Liver (tissue), 10 donors: ENCODE measurements at places on chromosomes 4 and X. TPM values are rescaled to one million over a fixed set of nuclear protein-coding genes. Genes with fewer than 3 reads are reported as not detected.

ESX1 gene
- not detected for total RNA-seq

SLC7A11 gene
- total RNA-seq, result 0.17 TPM

PCDH11X gene
- total RNA-seq, result not detected

UGDH gene
- total RNA-seq, result 241 TPM

ARL9 gene
- 0.61 TPM for total RNA-seq

ZDHHC9 gene
- total RNA-seq, result 10.2 TPM

DNA sequence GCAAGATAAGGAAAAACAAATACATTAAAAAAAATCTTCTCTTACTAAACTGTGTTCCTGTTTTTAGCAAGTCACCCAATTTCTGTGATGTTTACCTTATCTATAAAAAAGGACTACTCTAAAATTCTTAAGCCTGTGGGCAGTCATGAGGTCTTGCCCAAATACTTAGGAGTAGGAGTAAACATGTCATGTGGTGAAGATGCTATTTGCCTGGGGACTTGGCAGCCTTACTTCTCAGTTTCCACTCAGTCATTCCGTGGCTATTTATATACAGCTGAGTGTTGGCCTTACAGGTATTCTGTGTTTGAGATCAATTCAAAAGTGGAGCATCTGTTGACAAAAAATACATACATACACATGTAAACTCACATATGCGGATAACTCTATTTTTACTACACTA lies 89.9 kb upstream of the TLR2 start:
- no peaks in the 10 kb centered on the region for H3K27me3 ChIP-seq
- no peak for DNase-seq
- no peaks in the 10 kb centered on the region for H3K4me1 ChIP-seq
- peaks cover 57% of the 10 kb centered on the region for H3K36me3 ChIP-seq
- H3K27ac ChIP-seq, result no peak overlapping the region

GRCh38 chr4:75634951-75635350 lies 4.6 kb upstream of the CDKL2 start:
- H3K4me1 ChIP-seq, result peaks cover 2% of the 10 kb centered on the region
- H3K27me3 ChIP-seq, result no peaks in the 10 kb centered on the region
- no peak overlapping the region for H3K27ac ChIP-seq
- no peak for DNase-seq

DNA sequence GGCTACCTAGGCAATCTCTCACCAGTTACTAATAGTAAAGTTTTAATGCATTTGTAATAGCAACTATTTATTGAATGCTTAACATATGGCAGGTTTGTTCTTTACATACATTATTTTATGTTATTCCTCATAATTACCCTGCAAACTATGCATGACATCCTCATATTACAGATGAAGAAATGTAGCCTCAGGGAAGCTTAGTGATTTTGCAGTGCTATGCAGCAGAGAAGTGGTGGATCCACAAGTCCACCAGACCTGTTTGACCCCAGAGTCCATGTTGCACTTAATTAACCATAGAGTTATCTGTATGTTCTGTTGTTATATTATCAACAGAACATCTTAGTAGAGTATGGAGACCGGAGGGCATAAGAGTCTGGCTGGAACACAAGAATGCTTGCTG lies 78.7 kb downstream of the TRPC5 start:
- H3K4me3 ChIP-seq, result no peak overlapping the region
- no peak overlapping the region for H3K27ac ChIP-seq
- peaks cover 3% of the 10 kb centered on the region for H3K27me3 ChIP-seq
- no peak for DNase-seq
- no peaks in the 10 kb centered on the region for H3K4me1 ChIP-seq

- no peak overlapping the region for H3K4me3 ChIP-seq
- DNase-seq, result no peak
- no peaks in the 10 kb centered on the region for H3K4me1 ChIP-seq
- H3K27me3 ChIP-seq, result no peaks in the 10 kb centered on the region
These were observed 82.5 kb downstream of the AMELX start for GRCh38 chrX:11375614-11376119.

- no peak for DNase-seq
- no peak overlapping the region for H3K27ac ChIP-seq
- H3K36me3 ChIP-seq, result no peaks in the 10 kb centered on the region
- no peaks in the 10 kb centered on the region for H3K27me3 ChIP-seq
These were observed 229.2 kb downstream of the GBA3 start for GRCh38 chr4:22921936-22922335.

DNA sequence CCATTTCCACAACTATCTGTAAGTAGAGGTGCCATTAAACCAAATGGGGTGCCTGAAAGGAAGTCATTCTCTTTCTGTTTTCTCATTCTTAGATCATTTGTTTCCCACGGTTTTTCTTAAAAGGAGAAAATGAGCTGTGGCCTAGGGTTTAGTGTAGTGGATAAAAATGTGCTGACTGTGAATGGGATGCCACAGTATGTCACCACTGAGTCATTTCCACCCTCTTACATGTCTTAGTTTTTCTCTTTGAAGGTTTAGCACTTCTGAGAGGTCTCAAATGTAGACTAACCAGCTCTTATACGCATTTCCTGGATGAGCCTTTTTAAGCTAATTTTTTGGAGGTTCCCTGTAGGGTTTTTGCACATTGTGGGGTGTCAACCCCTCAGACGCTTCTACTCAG lies 244.5 kb upstream of the SPANXN1 start:
- H3K4me1 ChIP-seq, result no peaks in the 10 kb centered on the region
- H3K36me3 ChIP-seq, result no peaks in the 10 kb centered on the region
- H3K27ac ChIP-seq, result no peak overlapping the region
- DNase-seq, result no peak
- no peak overlapping the region for H3K4me3 ChIP-seq

DNA sequence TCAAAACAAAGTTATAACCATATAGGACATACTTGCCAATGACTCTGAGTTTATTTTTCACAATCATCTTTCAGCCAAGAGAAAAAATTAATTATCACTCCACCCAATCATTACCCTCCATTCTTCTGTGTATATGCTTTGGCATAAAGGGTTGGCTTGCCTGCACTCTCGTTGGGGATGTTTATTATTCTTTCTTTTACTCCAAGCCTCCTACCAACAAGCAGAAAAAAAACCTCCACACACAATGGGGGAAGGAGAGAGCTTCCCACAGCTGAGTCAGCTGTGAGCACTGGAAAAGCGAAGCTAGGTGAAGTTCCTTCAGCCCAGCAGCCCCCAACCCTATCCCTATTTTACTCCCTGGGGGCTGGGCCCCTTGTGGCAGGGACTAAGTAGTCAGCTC lies 1.5 kb downstream of the OPHN1 start:
- no peak for DNase-seq
- no peaks in the 10 kb centered on the region for H3K36me3 ChIP-seq

- DNase-seq, result no peak
- no peaks in the 10 kb centered on the region for H3K27me3 ChIP-seq
- no peaks in the 10 kb centered on the region for H3K36me3 ChIP-seq
- no peak overlapping the region for H3K27ac ChIP-seq
These were observed 55.0 kb downstream of the RPS6KA6 start for GRCh38 chrX:84133023-84133422.

GRCh38 chr4:125266901-125267604 lies 47.7 kb upstream of the FAT4 start:
- H3K4me3 ChIP-seq, result no peak overlapping the region
- no peak for DNase-seq
- H3K36me3 ChIP-seq, result no peaks in the 10 kb centered on the region
- H3K27ac ChIP-seq, result no peak overlapping the region
- no peaks in the 10 kb centered on the region for H3K4me1 ChIP-seq

DNA sequence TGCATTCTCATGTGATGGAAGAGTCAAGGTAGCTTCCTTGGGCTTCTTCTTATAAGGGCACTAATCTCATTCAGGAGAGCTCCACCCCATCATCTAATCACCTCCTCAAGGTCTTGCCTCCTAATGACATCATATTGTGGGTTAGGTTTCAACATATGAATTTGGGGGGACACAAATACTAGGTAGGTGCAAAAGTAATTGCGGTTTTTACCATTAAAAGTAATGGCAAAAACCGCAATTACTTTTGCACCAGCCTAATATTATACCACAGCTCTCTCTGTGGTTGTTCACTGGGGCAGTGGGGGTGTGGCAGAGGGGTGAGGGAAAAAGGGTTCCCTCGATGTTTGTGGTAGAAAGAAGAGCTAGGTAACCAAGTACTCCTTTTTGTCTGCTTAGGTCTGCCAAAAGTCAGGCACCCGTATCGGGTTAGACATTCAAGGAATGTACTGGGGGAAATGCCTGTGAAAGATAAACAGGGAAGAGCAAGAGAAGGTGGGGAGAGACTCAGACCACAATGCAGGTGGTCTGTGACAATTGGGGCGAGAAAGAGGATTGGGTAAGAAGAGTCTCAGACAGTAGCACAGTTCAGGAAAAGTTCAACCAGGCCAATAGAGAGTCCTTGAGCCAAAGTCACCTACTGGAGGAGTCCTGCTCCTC lies 78.9 kb upstream of the MTM1 start:
- no peak for DNase-seq
- H3K27me3 ChIP-seq, result no peaks in the 10 kb centered on the region
- H3K27ac ChIP-seq, result no peak overlapping the region
- no peaks in the 10 kb centered on the region for H3K36me3 ChIP-seq
- no peak overlapping the region for H3K4me3 ChIP-seq

GRCh38 chr4:61505773-61506685 lies 305.9 kb downstream of the ADGRL3 start:
- H3K4me3 ChIP-seq, result no peak overlapping the region
- H3K27me3 ChIP-seq, result no peaks in the 10 kb centered on the region
- no peaks in the 10 kb centered on the region for H3K4me1 ChIP-seq
- no peak overlapping the region for H3K27ac ChIP-seq
- DNase-seq, result no peak
- H3K36me3 ChIP-seq, result no peaks in the 10 kb centered on the region

GRCh38 chrX:26026179-26026578 lies 112.0 kb upstream of the MAGEB18 start:
- H3K36me3 ChIP-seq, result no peaks in the 10 kb centered on the region
- H3K4me1 ChIP-seq, result no peaks in the 10 kb centered on the region
- no peaks in the 10 kb centered on the region for H3K27me3 ChIP-seq
- H3K4me3 ChIP-seq, result no peak overlapping the region
- no peak overlapping the region for H3K27ac ChIP-seq

DNA sequence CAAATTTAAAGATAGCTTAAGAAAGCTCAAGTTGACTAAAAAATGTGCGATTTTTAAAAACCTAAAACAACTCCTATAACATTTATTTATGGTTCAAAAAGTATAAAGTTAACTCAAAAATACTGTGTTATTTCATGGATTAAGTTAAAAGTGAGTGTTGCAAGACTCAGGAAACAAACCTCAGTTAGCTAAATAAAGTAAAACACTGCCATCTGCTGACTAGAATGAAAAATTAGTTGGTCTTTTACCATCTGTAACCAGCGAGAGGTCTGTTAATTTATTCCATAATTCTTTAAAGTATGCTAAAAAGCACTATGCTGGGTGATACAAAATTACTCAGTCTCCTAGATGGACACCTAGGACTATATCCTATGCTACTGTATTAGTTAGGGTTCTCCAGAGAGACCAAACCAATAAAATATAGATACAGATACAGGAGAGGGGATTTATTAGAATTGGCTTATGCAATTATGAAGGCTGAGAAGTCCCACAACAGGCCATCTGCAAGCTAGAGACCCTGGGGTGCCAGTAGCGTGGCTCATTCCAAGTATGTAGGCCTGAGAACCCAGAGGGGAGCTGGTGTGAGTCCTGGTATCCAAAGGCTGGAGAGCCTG lies 4.9 kb upstream of the WDFY3 start:
- no peak for DNase-seq
- no peaks in the 10 kb centered on the region for H3K27me3 ChIP-seq
- no peak overlapping the region for H3K4me3 ChIP-seq
- H3K36me3 ChIP-seq, result no peaks in the 10 kb centered on the region

DNA sequence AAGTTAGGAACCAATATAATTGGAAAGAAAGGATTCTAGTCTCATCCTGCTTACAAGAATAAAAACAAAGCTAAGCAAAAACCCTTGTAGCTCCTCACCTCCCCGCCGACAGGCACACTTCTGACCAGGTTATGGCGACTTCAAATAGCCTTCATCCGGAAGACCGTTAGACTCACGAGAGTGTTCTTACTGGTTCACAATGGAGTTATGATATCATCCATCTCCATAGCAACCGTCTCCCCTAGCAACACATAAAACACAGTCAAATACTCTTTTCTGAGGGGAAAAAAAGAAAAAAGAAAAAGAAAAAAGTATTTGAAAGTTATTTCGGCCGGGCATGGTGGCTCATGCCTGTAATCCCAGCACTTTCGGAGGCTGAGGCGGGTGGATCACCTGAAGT lies at the start of gene IL13RA2:
Gene IL13RA2 (minus strand): TSS at position 162 of the 400 bp plus-strand sequence. CDS start 347 bp downstream, outside the sequence.
- no peaks in the 10 kb centered on the region for H3K36me3 ChIP-seq
- no peak within 1 kb of the TSS for H3K27ac ChIP-seq
- DNase-seq, result no peak
- H3K4me1 ChIP-seq, result no peaks in the 10 kb centered on the region
- no peaks in the 10 kb centered on the region for H3K27me3 ChIP-seq

DNA sequence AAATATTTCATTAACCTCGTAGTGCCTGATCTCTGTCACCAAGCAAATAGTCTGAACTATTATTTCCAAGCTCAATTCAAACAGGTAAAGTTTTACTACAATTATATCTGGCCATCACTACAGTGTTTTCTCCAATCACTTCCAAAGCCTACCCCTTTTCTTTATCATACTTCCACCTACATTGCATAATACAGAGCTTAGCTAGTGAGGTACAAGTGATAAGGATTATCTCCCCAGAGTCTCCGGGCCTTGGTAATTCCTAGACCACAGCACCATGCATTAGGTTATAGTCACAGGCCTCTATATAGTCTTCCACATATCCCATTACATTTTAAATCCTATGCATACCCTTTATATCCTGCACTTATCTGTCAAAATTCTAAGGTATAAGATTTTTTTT lies 154.2 kb downstream of the SNCA start:
- no peaks in the 10 kb centered on the region for H3K36me3 ChIP-seq
- no peaks in the 10 kb centered on the region for H3K27me3 ChIP-seq

- no peaks in the 10 kb centered on the region for H3K4me1 ChIP-seq
- no peaks in the 10 kb centered on the region for H3K36me3 ChIP-seq
- no peak for DNase-seq
These were observed 114.2 kb downstream of the PPARGC1A start for GRCh38 chr4:23775694-23776093.

DNA sequence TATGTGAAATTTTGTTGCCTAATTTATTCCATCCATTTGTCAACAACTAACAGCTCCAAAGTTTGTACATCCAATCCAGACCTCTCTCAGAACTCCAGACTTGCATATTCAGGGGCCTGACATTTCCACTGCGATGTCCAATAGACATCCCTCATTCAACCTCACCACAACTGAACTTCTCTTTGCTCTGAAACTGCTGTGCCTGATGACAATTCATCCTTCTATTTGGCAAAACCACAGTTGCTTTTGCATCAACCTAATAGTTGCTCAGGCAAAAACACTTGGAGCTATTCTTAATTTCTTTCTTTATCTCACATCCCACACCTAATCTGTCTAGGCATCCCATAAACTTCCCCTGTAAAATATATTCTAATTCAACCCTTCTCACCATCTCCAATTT lies 56.5 kb downstream of the ANTXR2 start:
- H3K27ac ChIP-seq, result no peak overlapping the region
- H3K27me3 ChIP-seq, result no peaks in the 10 kb centered on the region
- no peaks in the 10 kb centered on the region for H3K4me1 ChIP-seq

DNA sequence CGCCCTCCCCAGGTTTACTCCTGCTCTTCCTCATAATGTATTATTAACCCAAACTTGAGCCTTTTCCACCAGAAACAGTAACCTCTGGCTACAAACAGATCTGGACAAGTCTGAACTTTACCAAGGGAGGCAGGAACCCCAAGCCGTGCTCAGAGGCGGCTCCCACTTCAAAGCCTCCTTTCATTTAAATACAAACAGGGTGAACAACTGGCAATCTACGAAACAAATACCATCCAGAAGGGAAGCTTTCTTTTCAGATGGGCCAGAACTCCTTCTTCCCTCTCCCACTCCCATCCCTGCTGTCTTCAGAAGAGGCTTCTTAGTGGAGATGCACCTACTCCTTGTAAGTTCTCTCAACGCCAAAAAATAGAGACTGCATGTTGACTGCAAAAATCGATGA lies 2.1 kb upstream of the GPC4 start:
- H3K4me1 ChIP-seq, result peaks cover 3% of the 10 kb centered on the region
- H3K27ac ChIP-seq, result no peak overlapping the region
- no peak for DNase-seq
- H3K36me3 ChIP-seq, result no peaks in the 10 kb centered on the region
- peaks cover 2% of the 10 kb centered on the region for H3K27me3 ChIP-seq
